ENCODE measurements at places on chromosomes 13 and 19.

- no peak for DNase-seq
These were observed 7.1 kb downstream of the NFIX start for GRCh38 chr19:13002166-13002898.

DNA sequence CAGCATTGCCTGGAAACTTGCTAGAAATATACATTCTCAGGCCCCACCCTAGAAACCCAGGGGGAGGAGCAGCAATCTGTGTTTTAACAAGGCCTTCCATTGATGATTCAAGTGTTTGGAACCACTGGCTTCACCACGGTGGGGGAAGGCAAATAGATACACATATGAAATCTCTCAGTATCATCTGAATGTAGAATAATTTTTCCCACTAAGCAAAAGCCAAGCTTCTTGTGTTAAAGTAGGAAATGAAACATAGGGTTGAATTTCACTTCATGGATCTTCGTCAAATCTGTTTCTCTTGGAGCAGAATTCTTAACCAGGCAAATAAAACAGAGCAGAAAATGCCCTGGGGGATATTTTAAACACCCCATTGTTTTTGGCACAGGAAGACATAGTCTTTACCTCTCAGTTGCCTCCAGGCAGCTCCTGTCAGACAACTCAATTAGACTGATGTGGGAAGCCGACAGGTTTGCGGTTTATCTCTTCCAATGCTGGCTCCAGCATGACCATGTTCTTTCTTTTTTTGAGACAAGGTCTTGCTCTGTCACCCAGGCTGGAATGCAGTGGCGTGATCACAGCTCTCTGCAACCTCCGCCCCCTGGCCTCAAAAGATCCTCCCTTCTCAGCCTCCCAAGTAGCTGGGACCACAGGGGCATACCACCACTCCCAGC lies 213.0 kb downstream of the FOXO1 start:
- DNase-seq = no peak

GRCh38 chr13:47144782-47145181 lies 247.9 kb upstream of the HTR2A start:
- DNase-seq = no peak

- no peak for DNase-seq
These were observed 3.0 kb upstream of the CCNP start for GRCh38 chr19:40229484-40229883.

GRCh38 chr13:93959796-93960533 lies 519.5 kb downstream of the DCT start:
- no peak for DNase-seq

DNA sequence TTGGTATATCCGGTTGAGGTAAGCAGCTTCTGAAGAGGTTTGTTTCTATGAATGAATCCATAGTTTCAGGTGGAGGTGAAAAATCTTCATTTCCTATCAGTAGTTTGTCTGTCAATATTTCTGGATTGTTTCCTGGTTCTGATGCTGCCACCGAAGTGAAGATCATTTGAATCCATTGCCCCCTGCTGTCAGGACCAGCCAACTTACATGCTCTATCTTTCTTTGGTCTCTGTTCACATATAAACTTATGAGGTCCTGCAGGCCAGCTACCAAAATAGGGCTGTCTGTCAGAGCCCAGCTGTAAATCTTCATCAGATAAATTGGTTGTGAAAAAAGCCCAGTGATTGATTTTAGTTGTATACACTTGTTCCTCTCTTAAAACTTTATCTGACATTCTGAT lies 15.2 kb upstream of the N4BP2L1 start:
- DNase-seq = no peak

DNA sequence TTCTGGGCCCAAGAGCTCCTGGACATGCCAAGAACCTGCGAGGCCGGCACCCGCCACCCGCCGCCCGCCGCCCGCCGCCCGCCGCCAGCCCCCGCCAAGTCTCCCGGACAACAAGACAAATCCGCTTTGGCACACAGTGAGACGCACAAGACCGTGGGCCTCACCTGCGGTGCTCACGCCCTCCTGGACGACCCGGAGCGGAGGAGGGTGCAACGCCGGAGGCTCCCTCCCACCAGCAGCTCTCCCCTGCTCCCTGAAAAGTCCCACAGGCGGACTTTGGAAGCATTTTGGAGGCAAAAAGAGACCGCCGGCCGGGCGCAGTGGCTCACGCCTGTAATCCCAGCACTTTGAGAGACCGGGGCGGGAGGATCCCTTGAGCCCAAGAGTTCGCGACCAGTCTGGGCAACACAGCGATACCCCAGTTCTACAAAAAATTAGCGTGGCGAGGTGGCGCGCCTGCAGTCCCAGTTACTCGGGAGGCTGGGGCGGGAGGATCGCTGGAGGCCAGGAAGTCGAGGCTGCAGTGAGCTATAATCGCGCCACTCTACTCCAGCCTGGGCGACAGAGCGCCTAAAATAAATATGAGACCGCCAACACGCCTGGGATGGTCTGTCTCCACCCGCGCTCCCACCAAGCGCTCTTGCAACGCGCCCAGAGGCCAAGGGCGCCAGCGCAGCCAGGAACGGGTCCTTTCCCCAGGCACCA lies 783 bp downstream of the RHPN2 start:
- DNase-seq = no peak

DNA sequence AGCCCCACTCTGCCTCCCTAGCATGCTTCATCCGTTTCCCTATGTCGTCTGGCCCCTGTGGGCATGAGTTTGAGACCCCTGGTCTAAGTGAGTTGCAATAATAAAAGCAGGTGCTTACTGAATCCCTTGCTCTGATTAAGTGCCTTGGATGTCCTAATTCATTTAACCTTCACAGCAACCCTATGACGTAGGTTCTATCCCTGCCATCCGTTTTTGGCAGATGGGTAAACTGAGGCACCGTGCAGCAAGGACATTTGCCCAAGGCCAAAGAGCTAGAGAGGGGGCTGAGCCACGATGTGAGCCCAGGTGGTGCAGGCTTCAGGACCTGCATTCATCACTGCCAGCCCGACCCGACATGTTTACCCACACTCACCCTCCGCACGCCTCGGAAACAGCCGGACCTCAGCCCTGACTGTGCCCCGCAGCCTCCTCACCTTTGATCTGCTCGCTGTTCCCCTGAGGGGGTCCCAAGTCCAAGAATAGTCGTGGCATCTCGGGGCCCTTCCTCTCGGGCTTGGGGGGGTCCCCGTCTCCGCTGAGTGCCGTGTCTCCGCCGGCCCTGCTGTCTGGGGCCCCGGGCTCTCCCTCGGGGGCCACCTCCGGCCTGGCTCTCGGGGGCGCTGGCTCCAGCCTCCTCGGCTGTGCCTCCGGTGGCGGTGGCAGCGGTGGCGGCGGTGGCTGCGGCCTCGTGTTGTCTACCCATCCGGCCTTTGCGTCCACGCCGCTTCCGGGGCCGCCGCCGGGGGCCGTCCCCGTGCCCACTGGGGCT lies 14.5 kb downstream of the LMTK3 start:
- no peak for DNase-seq

DNA sequence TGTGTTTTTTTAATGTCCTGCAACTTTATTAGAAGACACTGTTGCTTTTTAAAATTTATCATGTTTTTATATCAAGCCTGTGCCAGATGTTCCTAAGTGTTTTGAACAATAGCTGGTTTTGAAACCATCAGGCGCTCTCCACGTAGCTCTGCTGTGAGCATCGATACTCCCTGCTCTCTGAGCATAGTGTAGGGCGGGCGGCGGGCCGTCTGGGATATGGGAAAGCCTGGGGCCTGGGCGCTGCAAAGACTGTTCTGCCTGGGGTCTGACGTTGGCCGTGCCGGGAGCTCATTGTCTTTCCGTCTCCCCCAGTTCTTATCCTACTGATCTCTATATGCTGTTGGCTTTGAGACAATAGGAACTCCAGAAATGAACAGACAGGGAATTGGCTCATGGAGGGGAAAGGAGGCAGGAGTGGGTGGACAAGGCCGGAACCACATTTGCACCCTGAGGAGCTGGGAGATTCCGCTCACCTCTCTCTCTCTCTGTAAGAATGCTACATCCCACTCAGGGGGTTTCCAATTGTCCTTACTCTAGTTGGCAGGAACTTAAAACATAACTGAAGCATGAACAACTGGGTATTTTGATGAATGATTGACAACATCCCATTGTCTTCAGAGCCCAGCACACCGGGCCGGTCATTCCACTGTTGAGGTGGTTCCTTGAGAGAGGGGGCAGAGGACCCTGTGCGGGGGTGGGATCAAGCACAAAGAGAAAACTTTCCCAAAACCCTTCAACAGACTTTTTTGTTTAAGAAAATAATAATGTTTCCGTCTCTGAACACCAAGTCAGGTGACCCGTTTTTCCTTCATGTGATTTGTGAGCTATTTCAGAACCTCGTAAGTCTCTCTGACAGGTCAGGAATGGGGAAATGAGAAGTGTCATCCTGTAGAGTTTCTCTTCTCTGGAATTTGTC lies 64.7 kb downstream of the COL4A2 start:
- no peak for DNase-seq

DNA sequence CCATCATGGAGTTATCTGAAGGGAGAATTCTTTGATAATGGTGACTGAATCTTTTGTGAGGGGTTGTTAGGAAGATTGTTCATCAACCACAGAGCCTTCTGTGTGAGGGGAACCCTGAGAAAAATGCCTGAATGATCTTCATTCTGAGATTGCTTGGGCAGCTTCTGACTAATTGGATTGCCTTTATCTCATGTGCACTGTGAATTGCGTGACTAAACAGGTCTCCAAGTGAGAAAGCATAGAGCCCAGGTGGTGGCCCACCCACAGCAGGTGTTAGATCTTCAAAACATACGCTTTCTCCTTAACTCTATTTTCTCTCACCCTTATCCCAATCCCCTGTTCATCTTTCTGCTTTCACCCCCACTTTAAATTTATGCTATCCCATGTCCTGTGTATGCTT lies 58.3 kb downstream of the DOCK9 start:
- no peak for DNase-seq

DNA sequence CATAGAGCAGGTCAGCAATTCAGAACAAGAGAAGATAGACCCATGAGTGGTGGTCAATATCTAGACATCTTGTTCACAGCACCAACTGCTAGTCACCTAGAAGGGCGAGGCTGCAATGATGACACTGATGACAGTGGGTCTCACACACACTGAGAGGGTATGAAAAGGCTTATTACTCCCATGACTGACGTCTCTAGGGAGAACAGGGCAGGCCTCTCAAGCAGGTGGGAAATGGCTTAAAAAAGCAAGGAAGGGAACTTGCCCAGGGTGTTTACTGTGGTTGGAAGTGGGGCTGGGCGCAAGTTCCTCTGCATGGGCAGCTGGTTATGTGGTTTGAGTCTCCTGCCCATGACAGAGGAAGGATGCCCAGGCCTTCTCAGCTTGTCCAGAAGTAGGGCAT lies 33.8 kb downstream of the ZNF44 start:
- DNase-seq = no peak

DNA sequence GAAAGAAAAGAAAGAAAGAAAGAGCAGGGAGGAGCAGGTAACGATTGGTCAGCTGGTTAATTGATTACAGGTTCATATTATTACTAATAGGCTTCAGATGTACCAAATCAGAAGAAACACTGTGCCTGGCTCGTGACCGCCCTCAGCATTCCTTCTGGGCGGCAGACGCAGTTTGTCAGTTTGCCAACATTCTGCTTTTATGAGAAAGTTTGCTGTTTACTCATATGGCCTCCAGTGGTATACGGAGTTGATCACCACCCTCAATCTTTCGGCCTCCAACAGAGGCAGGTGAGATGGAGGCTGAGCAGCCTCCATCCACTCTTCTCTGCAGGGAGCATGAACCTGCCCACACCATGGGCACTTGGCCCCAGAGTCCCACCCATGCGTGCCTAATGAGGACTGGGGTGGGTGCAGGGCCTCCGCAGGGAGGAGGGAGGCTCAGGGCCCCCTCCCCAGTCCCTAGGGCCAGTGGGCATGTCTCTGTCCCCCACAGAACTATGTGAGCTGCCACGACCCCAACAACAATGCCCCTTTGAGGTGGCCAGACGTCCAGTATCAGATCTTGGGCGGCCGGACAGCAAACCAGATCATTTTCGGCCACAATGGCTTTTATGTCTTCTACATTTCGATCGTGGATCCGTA lies 8.8 kb downstream of the PRR22 start:
- DNase-seq = no peak

DNA sequence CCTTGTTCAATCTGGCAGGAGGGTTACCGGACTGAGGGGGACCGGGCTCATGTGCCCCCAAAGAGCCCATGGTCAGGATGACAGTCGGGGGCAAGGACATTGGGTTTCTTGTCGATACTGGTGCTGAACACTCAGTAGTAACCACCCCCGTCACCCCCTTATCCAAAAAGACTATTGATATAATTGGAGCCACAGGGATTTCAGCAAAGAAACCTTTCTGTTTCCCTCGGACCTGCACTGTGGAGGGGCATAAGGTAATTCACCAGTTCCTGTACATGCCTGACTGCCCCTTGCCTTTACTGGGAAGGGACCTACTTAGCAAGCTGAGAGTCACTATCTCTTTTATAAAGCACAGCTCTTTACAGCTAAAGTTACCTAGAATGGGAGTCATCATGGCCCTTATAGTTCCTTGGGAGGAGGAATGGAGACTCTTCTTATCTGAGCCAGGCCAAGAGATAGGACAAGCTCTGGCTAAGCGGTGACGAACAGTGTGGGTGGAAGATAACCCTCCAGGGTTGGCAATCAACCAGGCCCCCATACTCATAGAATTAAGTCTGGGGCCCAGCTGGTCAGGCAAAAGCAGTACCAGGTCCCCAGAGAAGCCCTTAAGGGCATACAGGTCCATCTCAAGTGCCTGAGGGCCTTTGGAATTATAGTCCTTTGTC lies 603.7 kb downstream of the UQCRFS1 start:
- no peak for DNase-seq

- DNase-seq = no peak
These were observed 387.1 kb upstream of the SGCG start for GRCh38 chr13:22793598-22794134.

- DNase-seq = no peak
These were observed 31.3 kb downstream of the TINCR start for GRCh38 chr19:5536337-5536894.

DNA sequence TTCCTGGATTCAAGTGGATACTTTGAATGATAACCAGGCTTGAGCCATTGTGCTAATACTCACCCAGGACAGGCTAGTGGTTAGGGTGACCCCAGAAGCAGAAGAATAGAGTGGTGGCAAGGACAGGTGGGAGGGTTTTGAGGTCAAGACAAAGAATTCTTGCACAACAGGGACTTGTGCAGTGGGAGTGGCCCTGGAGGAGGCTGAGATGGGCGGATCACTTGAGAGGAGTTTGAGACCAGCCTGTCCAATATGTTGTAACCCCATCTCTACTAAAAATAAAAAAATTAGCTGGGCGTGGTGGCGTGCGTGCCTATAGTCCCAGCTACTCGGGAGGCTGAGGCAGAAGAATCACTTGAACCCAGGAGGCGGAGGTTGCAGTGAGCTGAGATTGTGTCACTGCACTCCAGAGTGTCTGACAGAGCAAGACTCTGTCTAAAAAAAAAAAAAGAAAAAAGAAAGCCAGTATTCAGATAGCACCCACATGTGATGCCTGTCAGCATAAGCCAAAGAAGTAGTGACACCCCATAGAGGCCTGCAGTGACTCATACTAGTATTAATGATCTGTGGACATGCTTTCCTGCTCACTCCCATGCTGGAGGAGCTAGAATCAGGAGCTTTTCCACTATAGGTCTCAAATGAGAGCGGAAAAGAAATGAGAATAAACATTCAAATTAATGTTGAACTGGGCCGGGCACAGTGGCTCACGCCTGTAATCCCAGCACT lies 78.7 kb downstream of the RNF17 start:
- no peak for DNase-seq

GRCh38 chr13:70311191-70311590 lies 202.9 kb upstream of the KLHL1 start:
- no peak for DNase-seq

Measured in NCI-H1048 (cell line).